ENCODE measurements at places on chromosomes 7 and 10.

DNA sequence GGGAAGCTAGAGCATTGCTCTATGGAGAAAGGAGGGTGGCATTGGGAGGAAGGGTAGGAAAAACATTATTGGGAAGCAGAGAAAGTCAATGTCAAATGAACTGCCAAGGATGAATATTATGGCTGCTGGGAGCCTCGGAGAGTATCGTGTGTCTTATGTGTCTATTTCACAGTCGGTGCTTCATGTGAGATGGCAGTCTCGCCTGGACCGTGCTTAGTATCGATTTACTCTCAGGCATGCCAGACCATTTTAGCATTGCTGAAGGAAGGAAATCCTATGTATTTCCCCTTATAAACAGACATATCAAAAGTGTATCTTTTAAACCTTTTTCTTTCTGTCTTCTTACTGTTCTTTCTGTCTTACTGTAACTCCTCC, 612.6 kb downstream of the AUTS2 start:
- no peak for DNase-seq

DNA sequence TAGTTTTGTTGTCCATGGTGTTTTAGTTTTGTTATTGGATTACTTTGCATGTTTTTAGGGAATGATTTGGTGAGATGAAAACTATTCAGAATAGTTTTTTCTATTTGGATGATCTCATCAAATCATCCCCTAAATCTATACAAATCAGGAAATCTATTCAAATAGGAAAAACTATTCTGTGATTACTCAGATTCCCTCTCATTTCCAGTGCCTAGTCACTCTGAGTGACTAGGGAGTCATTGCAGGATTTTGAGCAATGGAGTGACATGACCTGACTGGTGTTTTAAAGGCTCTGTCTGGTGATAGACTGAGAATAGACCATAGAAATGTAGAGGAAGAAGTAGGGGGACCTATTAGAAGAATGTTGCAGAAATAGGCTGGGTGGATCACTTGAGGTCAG, 72.4 kb downstream of the TPST1 start:
- no peak for DNase-seq

DNA sequence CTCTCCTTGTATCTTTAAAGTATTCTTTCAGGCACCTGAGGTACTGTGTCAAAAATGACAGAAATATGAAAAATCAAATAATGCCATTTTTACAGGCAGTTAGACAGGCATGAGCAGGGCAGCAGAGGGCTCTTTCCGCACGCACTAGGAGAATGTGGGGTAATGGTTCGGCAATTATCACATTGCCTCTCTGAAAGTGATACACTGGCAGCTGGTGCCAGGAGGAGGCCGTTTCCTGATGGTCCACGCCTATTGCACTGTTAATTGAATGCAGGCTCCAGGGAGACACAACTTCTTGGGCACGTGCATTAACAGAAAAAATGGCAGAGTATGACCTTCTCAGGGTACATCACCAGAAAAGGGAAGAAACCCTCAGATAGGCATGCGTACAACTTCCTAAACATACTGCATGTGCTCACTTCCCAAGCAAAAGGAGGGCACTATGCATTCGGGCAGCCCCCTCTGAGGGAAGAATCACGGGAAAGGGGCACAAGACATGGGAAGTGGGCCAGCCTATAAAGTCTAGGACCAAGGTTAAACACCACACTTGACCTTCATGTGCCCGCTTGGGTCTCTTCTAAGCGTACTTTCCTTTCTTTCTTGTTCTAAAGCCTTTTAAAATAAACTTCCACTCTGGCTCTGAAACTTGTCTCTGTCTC, 161.7 kb downstream of the TNS3 start:
- no peak for DNase-seq

GRCh38 chr7:95316588-95316987, 7.7 kb downstream of the PON1 start:
- no peak for DNase-seq

DNA sequence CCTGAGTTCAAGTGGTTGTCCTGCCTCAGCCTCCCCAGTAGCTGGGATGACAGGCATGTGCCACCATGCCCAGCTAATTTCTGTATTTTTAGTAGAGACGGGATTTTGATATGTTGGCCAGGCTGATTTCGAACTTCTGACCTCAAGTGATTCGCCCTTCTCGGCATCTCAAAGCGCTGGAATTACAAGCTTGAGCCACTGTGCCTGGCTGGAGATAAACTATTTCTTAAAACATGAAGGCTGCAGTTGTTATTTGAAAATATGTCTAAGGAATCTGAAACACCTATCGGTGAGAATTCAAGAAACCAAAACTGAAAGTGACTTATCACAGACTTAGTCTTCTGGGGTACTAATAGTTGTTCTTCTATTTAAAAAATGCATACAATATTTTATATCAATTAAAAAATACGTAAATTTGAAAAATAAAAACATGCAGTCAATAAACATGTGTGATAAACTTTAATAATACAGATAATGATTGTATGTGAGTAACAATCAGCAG, 176.9 kb upstream of the PRSS58 start:
- DNase-seq: no peak

Data from GM18507 (cell line).